ENCODE measurements at places on chromosomes 6 and 20.

GRCh38 chr20:46240065-46240464, 68.2 kb downstream of the CDH22 start:
- DNase-seq: no peak

- no peak for DNase-seq
These were observed 42.4 kb downstream of the PTCHD4 start for GRCh38 chr6:48068278-48069251.

- no peak for DNase-seq
These were observed 38.1 kb downstream of the TBPL1 start for GRCh38 chr6:133991096-133991593.

DNA sequence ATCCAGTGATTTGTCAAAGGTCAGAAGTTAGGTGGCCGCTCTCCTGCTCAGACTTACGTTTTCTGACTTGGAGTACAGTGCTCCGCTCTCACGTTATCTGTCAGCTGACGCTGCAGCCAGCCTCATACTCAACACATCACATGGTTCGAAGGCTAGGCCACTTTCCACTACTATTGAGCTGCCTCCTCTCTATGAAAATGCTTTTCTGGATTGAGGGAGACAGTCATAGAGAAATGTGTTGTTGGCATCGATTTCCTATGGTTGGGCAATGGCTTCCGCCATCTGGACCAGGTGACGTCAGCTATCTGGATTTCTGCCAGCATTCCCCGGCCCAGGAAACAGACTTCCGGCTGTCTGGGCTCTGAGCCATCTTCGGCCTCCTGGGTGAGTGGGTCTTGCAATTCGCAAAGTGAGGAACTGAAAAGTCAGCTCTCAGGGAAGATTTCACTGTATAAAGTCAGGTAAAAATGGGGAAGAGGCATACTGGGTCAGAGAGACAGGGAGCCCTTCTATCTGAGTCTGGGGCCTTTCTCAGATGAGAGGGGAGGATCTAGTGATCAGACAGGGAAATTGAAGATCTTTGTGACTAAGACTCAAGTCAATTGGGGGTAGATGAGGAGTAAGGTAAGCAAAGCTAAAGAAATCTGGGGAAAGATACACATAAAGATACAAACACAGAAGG, 37.5 kb upstream of the IER3 start:
- peak; percentile 96 for DNase-seq

- no peak for DNase-seq
These were observed 95.6 kb downstream of the LAMP5 start for GRCh38 chr20:9609887-9610502.

DNA sequence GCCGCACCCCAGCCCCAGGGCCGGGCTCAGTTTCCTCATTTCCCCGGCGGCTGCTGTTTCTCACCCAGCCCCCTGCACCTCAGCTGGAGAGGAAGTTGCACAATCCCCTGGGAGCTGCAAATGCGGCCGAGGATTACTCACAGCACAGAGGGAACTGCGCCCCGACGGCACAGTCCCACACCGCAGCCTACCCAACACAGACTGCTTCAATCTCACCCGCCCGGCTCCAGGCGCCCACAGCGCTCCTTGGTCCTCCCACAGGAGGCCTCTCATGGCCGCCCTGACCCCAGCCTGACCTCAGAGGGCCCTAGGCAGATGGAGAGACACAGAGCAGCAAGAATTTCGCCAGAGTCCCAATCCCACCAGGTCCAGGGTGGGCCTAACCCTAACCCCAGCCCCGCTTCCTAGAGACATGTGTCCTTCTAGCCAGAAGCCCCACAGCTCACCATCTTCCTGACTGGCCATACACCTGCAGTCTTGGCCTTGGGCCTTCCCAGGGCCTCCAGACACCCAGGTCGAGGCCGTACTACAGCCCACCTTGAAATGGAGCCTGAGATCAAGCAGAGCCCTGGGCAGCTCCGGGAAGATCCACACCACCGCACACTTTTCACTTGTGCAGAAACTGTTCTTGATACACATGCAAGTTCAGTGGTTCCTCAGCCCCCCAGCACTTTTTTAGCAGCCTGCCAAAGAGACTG, 11.7 kb downstream of the TFEB start:
- peak; percentile 84 for DNase-seq

- no peak for DNase-seq
These were observed 34.9 kb upstream of the POPDC3 start for GRCh38 chr6:105214668-105215067.

DNA sequence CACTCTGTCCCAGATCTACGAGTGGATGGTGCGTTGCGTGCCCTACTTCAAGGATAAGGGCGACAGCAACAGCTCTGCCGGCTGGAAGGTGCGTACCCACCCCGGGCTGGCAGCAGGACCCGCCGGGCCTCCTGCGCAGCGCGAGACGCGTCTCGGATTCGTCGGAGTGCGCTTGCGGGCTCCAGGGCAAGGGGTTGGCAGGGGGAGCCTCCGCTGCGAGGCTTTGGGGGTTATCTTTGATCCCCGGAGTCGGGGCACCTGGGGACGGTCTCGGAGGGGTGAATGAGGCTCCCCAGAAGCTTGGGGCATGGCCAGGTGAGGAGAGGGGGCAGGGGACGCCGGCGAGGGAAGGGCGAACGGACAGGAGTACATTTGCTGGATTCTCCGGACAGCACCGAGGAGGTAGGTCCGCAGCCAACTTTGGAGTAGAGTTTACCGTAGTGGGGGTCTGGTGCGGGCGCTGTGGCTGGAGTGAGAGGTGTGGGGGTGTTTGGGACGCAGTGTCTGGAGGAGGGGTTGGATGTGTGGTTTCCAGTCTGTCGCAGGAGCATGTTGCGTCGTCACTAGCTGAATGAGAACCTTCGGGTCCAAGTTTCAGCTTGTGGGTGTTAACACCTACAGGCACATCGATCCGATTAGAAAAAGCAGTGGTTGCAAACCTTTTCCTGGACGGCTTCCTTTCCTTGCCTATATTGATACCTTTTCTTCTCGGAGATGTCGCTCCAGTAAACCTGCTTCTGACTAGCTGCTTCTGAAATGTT, 1.2 kb downstream of the FOXO3 start:
- peak; percentile 31 for DNase-seq

DNA sequence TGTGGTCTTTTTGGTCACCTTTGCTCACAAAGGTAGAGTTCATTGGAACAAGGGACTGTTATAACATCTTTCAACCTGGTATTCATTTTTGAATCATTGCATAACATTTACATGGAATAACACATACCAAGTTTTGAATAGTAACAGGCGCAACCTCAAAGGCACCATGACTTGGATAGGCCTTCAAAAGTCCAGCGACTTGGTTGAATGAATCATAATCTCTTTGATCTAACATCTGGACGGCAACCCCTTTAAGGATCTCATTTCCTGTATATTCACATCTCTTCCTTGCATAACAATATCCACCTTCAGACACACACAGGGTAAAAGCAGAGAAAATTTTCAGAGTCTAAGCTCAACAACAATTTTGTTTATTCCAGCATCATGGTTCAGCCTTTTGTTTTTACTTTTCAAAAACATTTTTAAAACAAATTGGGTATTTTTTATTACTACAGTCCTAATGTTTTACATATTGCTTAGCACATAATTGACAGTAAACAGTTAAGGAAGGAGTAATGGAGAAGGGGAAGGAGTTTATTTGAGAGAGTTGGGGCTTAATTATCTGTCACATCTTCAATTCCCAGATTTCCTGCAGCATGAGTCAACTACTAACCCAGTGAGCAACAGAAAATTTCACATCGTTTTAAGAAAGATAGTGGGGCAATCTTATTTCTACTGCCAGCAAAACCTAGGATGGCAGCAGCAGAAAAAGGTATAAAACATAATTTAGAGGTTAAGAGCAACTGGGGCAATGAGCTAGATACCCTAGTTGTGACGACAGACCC, 41.8 kb upstream of the F13A1 start:
- no peak for DNase-seq

- DNase-seq: no peak
These were observed 944.8 kb upstream of the CITED2 start for GRCh38 chr6:140319209-140319608.

DNA sequence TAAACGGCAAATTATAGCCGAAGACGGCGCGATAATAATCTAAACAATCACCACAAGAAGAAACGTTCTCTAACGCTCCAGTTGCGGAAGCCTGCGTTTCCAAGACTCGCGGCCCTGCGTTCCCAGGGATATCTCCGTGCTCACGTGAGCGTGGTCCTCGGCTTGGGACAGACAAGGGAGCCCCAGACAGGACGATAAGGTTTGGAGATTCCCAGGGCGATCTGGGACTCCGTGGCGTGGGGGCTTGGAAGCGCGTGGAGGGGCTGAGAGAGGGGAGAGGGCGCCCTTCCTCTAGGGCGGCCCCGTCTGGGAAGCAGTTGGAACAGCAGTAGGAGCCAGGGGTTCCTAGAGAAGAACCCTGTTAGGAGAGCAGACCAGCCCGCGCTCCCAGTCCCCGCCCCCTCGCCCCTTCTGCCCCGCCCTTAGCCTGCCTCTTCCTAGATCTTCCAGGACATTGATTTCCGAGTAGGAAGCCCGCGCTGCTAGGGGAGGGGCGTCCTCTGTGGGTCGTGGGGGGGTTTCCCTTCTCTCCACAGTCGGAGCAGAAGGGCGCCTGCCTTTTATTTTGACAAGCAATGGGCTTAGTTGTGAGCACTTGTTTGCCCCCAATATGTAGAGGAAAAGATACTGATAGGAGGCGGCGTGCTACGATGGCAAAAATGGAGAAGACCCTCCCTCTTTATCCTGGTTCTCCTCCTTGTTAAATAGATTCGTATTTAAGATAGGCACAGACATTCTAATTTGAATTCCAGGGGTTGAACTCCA, 10.6 kb downstream of the NRN1 start:
- DNase-seq: peak; percentile 71

GRCh38 chr6:154805288-154805911, 72.2 kb downstream of the SCAF8 start:
- DNase-seq: no peak

- no peak for DNase-seq
These were observed 98.7 kb downstream of the TSHZ2 start for GRCh38 chr20:53070706-53071392.

GRCh38 chr6:80174900-80175572, 68.6 kb downstream of the BCKDHB start:
- DNase-seq: no peak

DNA sequence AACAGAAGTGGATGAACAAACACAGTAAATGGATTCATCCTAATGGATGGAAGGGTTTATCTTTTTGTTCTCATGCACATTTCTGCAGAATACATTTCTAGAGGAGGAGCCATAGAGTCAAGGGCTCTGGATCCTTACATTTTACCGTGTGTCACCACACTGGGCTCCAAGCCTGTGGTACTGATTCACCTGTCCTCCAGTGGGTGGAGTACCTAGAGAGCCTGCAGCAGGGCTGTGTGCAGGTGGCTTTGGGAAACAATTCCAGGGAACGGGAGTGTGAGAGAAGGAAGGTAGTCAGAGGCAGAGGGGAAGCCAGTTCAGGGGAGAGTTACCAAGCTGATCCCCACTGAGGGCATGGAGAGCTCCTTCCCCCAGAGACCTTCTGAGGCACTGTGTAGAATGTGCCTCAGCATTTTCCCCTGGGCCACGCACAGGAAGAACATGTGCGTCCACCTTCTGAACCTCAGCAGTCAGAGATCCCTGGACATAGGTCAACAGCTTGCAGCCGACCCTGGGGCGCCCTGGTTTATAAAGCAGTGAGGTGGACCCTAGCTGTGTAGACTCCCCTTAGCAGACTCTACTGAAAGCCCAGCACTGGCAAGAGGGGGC, 85.3 kb upstream of the SLC22A23 start:
- DNase-seq: no peak

DNA sequence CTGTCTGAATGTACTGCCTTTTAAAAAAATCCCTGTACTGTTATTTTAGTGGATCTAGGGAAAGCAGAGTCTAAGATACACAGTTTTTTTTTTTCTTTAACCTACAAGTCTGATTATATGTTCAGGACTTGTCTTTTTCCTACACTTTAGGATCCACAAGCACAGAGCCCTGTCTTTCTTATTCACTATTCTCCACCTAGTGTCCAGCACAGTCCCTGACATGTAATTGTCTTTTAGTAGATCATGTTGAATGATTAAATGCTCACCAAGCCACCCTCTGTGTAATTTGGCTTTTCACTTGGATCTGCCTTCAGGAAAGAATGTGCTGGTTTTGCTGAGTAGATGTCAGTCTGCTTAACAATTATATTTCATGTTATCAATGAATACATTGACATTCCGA, 35.8 kb upstream of the YWHAB start:
- no peak for DNase-seq

DNA sequence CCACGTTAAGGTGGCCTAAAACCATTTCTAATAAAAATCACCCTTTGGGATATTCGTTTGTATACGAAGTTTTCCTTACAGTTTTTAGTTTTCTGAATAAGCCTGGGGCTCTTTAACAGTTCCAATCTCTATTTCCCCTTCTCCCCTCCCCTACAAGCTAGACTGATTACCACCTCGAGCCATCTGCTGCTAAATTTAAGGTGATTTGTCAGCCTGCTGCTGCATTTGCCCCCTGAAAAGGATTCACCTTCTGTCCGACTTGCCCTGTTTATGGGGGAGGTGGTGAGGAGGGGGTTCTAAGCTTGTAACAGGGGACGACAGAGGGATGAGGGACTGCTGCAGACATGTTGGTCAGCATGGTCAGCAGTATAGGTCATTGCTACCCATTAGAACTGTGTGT, 146.3 kb downstream of the JARID2 start:
- DNase-seq: no peak

DNA sequence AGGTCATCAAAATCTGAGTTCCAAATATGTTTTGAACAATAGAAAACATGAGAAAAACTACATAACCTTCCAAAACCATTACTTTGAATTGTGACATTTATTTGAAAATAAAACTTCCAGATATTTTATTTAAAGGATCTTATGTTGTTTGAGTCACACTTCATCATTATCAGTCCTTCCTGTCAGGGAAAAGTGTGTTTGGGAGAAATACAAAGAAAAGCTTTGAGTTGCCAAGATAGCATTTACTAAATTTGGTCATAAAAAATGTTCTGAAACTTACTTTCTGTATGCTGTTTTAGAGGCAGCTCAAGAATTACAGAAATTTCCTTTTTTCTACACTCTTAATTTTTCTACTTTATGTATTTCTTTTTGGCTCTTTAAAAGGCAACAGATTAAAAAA, 208.2 kb upstream of the RIN2 start:
- no peak for DNase-seq

DNA sequence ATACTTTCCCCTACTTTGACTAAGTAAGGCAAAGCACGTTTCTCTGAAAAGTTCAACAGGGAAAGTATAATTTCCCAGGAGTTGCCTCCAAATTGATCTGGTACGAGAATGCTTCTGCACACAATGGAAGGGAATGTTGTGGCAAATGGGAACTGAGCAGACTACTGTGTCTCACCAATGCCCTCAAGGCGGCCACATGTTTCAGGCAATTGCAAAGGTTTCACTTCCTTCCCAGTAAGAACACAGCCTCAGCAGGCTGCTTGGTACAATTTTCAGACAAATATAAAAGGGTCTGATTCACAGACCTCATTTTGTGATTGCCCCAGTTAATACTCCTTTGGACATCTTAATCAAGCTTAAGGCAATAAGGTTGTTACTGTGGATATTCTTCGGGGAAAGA, 71.2 kb downstream of the KIAA0319 start:
- no peak for DNase-seq

DNA sequence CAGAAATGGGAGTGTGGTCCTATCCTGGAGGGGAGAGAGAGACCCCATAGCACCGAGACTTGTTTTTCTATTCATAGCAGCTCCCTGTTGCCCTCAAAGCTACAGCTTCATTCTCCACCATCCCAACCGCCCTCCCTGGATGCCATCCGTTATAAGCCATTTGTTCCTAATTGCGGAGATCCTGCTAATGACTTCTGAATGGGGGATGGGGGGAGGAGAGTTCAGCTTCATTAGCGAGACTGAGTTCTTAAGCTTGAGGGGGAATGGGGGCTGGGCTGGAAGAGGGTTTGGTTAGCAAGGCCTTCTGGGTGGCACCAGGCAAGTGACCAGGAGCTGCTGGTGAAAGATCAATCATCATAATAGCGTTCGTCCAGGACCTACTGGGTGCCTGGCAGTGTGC, 27.1 kb downstream of the FOXP4 start:
- DNase-seq: no peak
